ENCODE measurements at places on chromosomes 7 and 10.
A peak's percentile ranks its signal among the peaks of the same experiment; 100 is the strongest.

- no peak for DNase-seq
Observed at GRCh38 chr7:116135306-116135705, 75.0 kb upstream of the TES start.

DNA sequence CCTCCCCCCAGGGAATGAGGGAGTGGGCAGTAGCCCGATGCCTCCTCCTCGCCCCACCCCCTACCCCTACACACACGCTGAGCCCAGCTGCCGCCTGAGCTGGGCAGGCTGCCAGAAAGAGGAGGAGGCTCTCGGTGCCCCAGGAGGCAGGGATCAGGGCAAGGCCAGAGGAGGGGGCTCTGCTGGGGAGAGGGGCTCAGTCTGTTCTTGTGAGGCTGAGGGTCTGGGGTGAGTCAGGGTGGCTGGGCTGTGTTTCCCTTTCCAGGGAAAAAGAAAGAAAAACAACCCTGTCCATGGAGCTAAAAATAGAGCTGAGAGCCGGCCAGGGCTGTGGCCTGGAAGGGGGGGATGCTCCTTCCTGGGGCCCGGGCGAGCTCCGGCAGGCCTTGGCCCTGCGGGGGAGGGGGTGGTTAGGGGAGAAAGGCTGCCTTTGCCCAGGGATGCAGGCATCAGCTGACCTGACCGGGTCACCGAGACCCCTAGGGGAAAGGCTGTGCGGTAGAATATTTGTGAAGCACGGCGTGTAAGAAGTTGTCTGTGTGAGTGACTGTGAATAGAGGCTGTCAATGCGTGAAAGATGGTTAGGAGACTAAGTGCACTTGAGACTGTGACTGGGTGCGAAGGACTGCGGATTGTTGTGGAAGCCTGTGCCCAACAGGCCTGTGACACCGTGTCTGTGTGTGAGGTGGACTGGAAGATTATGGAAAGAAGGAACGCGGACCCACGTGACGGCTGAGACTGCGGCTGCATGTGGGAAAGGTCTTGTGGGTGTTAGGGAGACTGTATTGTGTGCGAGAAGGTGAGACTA lies 1.2 kb upstream of the LZTS2 start:
- peak; percentile 71 for DNase-seq

DNA sequence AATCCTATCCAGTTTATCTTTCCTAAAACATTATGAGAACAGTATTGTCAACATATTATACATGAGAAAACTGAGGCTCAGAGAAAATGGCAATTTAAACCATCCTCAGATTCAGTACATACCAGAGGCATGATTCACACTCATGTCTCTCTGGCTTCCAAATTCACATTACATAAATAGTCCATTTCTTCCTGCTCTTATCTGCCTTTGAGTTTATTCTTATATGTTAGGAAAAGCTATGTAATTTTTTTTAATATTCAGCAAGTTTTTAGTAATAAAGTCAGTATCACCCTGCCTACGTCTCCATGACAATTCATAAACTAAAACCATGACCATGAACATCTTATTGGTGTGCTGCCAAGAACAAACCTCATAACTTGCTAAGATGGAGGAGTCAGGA lies 1260.2 kb upstream of the SORCS1 start:
- no peak for DNase-seq

DNA sequence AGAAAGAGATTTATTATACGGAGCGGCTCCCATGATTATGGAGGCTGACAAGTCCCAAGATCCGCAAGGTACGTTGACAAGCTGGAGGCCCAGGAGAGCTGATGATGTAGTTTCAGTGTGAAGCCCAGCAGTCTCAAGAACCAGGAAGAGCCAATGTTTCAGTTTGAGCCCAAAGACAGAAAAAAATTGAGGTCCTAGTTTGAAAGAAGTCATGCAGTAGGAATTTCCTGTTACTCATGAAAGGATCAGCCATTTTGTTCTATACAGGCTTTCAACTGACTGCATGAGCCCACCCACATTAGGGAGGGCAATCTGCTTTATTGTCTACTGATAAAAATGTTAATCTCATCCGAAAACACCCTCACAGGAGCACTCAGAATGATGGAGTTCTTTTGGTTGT lies 51.5 kb downstream of the CCDC71L start:
- no peak for DNase-seq

DNA sequence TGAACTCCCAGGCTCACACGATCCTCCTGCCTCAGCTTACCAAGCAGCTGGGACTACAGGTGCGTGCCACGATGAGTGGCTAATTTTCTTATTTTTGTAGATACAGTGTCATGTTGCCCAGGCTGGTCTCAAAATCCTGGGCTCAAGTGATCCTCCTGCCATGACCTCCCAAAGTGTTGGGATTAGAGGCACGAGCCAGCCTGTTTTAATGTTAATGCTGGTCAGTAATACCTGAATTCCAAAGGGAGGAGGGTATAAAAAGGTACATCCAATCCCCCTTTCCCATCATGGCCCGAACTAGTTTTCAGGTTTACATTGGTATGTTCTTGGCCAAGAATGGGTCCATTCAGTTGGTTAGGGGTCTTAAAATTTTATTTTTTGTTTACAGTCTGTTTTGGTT lies 329.1 kb downstream of the PARD3 start:
- no peak for DNase-seq

GRCh38 chr10:133614830-133615580 lies 11.6 kb downstream of the FRG2B start:
- no peak for DNase-seq

GRCh38 chr7:54186336-54186735 lies 355.8 kb upstream of the VSTM2A start:
- DNase-seq, result no peak

GRCh38 chr7:8514781-8515519 lies 81.5 kb downstream of the NXPH1 start:
- DNase-seq, result no peak

- DNase-seq, result no peak
Observed at GRCh38 chr7:38728145-38728544, 97.0 kb upstream of the AMPH start.

DNA sequence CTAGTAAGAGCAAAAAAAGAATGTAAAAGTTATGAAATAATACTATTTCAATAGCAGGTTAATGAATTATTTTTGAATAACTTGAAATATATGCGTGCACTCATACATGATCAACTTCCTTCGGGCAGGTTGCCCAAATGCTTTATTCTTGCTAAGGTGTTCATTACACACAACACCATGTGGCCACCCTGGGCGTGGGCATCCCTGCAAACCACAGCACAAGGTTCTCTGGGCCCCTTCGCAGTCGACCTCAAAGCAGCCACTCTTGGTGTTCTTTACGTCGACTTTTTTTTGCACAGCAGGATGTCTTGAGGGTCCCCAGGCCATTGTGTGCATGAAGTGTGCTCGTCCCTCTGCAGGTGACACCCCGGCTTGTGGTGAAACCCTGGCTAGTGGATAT lies 300.7 kb upstream of the PITRM1 start:
- no peak for DNase-seq

- DNase-seq, result no peak
Observed at GRCh38 chr7:72298091-72298490, 114.0 kb downstream of the CALN1 start.

DNA sequence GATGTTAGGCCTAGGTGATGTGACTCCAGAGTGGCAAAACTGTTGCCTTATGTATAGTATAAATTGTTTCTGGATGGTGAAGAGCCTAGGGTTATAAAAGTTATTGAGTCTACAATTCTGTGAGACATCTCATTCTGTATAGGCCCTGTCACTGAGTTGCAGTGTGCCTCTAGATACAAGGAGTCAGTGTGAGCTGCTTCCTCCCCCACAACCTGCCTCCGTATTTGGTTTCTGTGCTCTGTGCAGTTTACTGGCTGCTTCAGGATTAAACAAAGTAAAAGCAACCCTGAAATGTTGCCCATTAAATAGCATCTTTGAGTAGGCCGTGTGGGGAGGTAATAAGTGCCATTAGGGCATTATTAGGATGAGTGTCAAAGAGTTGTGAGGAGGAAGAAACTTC lies 1.9 kb upstream of the IFRD1 start:
- DNase-seq, result no peak

DNA sequence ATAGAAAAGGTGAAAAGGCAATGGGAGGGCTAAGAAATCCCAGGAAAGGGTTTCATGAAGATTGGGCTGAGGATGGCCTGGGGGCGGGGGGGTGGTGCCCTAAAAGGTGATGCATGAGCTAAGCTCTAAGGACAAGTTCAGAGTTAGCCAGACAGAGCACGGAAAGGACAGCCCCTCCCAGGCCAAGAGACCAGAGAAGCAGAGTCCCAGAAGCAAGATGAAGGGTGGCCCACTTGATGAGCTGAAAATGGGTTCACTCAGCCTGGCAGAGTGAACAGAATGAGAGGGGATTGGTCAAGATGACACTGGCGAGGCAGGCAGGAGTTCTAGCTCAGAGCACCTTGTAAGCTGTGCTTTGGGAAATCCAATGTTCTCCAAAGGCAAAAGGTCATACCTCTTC lies 89.4 kb upstream of the GPR26 start:
- DNase-seq, result no peak

DNA sequence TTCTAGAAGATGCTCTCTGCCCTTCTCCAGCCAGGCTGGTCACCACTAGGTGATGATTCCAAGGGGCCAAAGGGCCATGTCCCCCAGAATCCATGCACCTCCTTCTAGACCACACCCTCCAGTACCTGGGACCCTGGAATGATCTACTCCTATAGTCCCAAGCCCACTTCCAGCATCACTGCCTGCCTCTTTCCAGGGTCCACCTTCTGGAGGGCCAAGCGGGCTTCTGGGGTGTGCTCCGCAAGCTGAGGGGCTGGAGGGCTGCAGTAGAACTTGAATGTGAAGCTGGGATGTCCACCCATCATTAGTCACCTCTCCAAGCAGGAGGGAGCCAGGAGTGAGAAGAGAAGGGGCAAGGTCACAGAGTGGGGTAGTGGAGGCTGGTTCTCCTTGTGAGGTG lies 234.4 kb upstream of the MYO3A start:
- no peak for DNase-seq

GRCh38 chr10:128047991-128048818 lies 78.0 kb downstream of the MKI67 start:
- DNase-seq, result peak; percentile 4

DNA sequence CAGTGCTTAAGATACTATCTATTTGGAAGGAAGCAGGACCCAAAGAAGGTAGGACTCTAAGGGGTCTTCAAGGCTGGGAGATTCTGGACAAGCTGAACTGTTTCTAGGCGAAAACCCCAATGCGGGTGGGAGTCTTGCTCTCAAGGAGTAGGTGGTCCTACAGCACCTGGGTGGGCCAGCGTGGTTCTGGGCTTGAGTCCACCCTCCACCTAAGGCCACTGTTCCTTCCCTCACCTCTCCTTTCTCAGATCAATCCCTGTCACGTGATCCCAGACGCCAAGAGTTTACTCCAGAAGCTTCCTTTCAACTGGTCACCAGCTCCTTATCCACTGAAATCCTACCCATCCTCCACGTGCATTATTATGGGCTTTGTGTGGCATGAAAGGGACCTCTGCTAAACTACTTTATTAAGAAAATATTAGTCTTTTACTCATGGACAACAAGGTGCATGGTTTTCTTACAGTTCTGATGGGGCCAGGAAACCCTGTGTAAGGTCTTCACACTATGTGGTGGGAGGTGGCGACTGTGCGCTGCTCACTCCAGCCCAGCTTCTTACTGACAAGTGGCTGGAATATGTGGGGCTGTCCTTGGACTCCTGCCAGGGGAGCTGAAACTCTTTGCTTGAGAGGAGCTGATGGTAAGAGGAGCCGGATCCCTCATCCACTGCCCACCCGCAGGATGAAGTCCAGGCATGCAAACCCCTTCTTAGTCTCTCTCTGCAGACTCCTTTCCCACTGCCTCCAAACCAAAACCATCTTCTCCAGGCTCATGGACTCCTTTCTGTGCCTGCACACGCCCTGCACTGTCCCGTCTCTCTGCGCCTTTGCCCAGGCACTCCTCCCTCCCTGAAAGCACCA lies 1.6 kb downstream of the ZNF746 start:
- DNase-seq, result no peak

- no peak for DNase-seq
Observed at GRCh38 chr10:17062493-17062892, 67.1 kb downstream of the CUBN start.

GRCh38 chr7:20862554-20862953 lies 75.9 kb upstream of the SP8 start:
- DNase-seq, result no peak

DNA sequence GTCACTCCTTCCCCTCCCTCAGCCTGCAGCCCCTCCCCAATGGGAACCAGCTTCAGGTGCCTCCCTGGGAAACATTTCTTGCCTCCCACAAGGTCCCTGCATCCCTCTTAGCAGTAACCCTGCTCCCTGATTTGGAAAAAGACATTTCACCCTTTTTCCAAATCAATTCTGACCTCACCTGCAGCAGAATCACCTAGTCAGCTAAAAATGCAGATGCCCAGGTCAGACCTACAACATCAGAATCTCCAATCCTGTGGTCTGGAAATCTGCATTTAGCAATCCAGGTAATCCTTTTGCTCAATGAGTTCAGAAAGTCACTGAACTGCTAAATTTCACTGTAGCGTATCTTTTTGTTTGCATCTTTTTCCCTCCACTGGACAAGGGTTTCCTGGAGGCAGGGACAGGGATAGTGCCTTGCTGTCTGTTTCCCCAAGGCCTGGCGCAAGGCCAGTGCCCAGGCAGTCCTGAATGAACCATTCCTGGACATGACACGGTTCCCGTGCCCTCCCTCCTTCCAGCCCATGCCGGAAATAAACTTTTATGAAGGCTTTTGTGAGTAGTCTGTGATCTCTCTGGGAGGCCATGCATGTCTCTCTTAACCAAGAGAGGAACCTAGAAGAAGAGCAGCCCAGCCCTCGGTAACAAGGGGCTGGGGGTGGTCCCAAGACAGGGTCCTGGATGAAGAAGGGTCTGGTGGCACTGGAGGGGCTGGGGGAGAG lies 44.0 kb downstream of the COL13A1 start:
- DNase-seq, result no peak

DNA sequence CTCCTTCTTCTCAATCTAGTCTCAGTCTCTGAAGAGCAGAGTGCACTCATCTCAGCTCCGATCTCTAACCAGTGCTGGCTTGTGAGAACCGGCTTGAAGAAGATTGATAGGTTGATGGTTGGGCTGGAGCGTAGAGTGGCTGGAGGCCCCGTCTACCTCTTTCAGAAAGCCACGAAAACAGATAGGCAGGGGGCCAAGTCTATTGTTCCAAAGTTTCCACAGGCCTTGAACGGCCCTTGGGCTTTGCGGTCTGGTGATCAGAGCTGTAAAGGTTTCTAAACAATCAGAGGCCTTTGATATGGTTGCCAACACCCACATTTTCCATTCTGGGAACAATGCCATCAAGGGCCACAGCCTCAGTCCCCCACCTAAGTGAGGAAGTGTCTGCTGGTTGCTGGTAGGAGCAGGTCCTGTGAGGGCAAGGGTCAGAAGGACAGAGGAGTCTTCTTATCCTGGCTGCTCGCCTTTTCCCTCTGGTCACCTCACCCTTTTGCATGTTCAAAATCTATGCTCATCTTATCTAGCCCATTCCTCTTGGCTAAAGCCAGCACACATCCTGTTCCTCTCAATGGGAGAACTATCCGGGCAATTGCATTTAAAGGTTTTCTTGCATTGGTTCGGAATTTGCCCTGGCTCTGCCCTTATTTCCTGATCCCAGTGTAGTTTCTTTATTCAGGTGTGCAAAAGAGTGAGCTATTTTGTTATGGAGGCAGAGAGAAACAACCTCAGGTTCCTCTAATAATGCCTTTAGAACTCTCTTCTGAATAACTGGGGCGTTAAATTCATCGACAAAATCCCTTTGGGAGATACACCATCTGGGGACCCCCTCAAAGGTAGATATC lies 70.3 kb upstream of the KMT2E start:
- peak; percentile 57 for DNase-seq

GRCh38 chr10:77111611-77112550 lies 525.7 kb downstream of the KCNMA1 start:
- no peak for DNase-seq
